Activated T-cell treated with anti-CD3 and anti-CD28 coated beads, Interleukin-2, amount 50 U/mL, for 1 hour (primary cell): ENCODE measurements at places on chromosomes 2 and 18.
A peak's percentile ranks its signal among the peaks of the same experiment; 100 is the strongest.

GRCh38 chr2:181038796-181039195 lies 58.4 kb downstream of the UBE2E3 start:
- no peak for DNase-seq

GRCh38 chr2:44071454-44072046 lies 75.8 kb upstream of the LRPPRC start:
- DNase-seq = no peak

DNA sequence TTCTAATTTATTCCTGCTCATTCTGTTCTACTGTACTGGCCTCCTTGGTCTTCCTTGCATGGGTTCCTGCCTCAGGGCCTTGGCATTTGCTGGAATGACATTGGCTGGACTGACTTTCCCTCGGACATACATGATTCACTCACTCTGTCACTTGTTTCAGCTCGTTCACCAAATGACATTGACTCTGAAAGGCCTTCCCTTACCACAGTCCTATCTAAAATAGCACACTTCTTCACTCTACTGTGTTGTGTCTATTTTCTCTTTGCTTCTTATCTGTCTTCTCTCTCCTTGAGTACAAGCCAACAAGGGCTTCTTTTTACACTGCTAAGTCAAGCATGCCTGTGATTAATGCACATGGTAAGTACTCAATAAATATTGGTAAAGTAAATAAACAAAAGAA lies 65.6 kb downstream of the SCG2 start:
- DNase-seq = no peak

DNA sequence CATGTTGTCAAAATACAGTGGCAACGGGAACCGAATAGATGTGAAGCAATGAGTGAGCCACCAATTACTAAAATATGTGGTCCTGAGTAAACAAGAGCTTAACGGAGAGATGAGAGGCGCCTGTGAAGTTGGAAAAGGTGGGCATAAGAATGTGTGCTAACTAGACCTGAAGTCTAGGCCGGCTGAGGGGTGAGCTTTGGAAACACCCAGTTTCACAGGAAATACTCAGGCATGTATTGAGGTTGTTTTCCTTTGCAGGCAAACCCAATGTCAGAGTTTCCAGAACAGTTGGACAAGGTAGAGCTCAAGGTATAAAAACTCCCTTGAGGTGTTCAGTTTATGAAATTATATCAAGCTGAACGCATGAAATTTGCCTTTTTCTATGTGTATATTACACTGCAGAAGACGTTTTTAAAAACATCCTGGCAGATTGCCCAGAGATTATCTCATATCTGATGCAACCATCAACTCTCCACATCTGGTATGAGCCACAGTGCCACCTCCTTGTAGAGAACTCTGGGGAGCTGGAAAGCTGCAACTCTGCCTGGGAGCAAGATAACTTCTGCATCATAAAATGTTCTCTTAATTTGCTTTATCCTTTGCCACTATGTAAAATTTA lies 3.9 kb upstream of the WDSUB1 start:
- DNase-seq = no peak

- DNase-seq = no peak
Observed at GRCh38 chr2:155145758-155146229, 447.3 kb downstream of the KCNJ3 start.

- DNase-seq = peak; percentile 36
Observed at GRCh38 chr2:108927936-108928659, 60.9 kb downstream of the EDAR start.

GRCh38 chr18:10139783-10140410 lies 226.1 kb downstream of the VAPA start:
- DNase-seq = no peak

DNA sequence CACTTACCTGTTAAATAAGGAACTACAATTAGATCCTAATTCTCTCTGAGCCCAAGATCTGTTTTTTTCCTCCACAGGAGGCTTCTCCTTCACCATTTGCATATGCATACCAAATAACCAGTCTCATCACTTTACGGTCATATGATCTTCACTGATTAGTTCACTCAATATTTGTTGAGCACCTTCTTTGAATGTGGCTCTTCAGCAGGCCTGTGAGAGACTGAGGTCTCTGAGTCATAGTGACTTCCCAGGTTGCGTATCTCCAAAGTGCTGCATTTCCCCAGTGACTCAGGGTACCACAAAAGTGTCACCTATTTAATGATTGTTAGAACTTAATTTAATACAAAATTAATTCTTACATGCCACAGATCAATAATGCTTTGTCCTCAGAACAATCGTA lies 108.8 kb upstream of the TRIB2 start:
- DNase-seq = no peak

DNA sequence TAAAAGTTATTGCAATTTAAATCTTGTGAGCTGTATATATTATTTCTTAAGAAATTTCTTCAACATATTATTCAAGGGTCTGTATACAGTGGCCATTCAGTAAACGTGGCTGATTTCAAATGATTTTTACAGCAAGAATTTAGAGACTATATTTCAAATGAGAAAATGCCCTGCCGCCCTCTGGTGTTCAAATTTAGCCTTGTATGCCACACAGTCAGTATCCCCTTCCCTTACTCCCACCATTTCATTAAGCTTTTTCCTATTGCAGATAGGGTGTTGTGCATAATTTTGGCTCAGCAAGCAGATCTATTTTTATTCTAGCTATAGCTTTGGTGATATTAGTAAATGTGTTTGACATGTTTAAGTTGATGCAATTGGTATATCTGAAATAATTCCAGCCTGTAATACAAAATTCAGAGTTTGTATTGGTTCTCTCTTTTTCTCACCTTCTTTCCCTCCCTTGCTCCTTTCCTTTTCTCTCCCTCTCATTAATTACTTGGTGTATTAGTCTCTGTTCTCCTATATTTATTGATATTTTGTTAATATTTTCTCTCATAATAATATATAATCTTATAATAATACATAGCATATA lies 22.8 kb upstream of the SCN7A start:
- no peak for DNase-seq

- no peak for DNase-seq
Observed at GRCh38 chr2:69011611-69012157, 1.3 kb upstream of the ANTXR1 start.

DNA sequence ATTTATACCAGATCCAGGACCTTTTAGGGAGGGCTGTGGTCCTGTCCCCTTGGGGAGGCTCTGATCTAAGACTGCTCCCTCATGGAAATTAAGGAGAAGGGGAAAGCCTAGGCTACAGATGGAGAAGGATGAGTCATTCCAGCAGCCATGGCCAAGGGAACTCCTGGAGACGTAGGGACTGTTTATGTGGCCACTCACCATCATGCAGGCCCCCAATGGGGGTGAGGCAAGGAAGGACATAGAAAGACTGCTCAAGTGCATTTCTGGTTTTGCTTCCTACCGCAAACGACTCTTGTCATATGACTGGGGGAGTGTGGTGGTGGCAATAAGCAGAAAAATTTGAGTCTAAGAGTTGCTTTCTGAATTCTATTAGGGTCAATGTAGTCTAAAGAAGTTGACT lies 54.0 kb upstream of the CYP1B1 start:
- no peak for DNase-seq

- no peak for DNase-seq
Observed at GRCh38 chr18:10453806-10454680, at the start of gene APCDD1. Gene APCDD1 (plus strand): TSS chr18:10454635. CDS start chr18:10454982, 347 bp downstream.

DNA sequence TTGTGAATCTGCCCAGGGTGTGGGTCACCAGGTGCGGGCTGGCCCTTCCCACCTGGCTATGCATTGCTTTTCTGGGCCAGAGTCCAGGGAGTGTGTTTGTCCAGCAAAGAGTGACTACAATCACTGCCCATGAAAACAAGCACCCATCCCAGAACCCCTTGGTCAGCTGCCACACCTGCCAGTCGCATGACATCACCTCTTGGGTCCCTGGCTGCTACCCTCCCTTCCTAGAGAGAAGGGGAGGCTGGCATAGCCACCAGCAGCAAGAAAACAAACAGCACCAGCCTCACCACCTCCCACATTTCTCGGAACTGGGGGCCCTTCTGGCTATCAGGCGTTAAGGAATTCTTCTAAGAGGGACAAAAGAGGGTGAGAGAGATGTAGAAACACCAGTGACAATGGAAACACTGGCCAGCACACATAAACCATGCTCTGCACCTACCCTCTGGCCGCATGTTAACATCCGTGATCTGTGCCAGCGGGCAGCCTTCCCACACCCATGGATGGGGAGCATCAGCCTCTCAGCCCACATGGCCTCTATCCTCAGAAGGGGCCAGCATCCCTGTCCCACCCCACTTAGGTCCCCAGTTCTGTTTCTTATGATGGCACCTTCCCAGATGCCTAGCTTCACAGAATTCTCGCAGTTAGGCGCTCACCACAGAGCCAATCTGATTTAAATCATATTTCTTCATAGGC lies 109.7 kb upstream of the GLI2 start:
- DNase-seq = no peak

DNA sequence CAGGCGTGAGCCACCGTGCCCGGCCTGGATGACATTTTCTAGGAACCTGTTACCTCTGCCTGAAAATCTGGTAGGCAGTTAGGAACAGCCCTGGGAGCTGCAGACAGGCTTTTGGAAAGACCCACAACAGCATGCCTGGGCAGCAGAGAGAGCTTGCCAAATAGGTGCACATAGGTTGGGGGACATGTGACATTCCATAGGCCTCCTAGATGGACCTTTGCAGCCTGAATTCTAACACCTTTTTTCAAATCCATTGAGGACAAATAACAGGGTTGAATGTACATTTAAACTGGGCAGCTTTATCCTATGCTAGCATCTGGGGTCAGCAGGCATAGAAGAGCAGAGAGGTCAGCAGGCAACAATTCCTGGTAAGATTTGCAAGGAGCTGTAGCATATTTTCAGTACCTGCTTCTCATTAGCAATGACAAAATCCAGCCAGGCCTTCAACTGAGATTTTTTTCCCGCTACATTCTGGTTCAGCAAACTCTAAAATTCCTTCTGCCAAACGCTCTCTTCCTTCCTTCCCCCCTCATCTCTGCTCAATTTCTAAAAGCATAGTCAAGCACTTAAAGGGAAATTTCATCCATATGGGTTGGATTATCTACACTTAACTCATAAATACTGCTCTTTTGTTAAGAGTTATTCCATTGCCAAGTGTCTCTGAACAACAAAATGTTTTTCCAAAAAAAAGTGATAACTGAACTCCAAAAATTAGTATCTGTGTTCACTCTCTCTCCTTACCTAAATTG lies 75.2 kb downstream of the SOWAHC start:
- no peak for DNase-seq

- no peak for DNase-seq
Observed at GRCh38 chr18:57433934-57434535, 1.1 kb upstream of the ONECUT2 start.

DNA sequence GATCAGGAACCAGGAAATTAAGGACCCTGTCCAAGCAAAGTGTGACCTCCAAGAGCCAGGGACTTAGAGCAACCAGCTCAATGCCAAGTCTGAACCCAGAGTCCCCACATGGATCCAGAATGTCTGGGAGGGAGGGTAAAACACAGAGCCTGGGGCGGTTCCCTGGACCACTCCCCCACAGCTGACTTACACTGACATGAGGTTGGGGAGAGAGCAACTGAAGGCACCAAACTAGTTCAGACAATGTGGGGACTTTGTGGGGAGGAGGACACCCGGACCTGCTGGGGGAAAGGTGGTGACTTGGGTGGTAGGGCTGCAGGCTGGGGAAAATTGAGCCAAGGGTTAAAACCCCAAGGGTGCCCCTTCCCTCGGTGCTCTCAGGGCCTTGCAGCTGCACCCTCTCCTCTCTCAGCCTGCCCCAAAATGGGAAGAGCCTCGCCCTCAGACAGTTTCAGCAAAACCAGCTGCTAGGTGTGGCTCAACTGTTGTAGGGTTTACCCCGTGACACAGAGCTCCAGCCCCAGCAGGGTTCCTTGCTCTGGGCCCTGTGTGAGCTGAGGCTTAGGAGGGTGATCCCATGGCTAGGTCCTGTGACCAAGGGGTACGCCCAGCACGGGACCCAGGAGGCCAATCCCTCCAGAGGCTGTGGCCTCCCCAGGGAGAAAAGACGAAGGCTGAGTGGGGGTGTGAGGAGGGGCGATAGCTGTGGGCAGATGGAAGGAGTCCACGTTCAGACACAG lies 28.6 kb downstream of the MARCO start:
- DNase-seq = no peak

GRCh38 chr18:10244341-10244740 lies 210.1 kb upstream of the APCDD1 start:
- DNase-seq = no peak

- DNase-seq = no peak
Observed at GRCh38 chr2:127155947-127156346, 49.0 kb upstream of the BIN1 start.

DNA sequence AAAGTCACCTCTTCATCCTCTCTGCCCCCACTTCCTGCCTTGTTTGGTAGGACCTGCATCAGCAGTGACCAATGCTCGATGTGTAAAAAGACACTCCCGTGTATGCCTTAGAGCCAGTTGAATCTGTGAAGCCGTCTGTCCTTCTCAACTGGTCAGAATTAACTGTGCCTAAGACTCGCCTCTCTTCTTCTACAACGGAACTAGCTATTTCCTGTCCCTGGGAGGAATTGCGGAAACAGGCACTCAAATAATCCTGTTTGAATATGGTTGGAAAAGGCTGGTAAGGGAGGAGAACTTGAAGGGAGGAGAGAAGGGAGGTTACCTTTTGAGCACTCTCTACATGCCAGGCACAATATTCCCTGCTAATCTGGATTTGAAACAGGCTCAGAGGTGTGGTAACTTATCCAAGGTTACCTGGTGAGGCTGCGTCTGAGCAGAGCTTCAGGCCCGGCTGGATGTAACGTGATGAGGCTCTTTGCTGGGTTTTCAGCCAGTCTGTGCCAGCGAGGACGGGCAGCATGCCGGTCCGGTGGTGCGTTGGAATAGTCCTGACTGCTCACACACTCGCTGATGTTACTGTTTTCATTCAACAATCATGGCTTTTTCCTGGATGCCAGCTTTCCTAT lies 127.0 kb downstream of the FAM168B start:
- DNase-seq = no peak

GRCh38 chr2:219911541-219911940 lies 284.1 kb downstream of the SLC4A3 start:
- DNase-seq = no peak

GRCh38 chr18:74797577-74798151 lies 200.0 kb downstream of the ZNF407 start:
- DNase-seq = no peak

DNA sequence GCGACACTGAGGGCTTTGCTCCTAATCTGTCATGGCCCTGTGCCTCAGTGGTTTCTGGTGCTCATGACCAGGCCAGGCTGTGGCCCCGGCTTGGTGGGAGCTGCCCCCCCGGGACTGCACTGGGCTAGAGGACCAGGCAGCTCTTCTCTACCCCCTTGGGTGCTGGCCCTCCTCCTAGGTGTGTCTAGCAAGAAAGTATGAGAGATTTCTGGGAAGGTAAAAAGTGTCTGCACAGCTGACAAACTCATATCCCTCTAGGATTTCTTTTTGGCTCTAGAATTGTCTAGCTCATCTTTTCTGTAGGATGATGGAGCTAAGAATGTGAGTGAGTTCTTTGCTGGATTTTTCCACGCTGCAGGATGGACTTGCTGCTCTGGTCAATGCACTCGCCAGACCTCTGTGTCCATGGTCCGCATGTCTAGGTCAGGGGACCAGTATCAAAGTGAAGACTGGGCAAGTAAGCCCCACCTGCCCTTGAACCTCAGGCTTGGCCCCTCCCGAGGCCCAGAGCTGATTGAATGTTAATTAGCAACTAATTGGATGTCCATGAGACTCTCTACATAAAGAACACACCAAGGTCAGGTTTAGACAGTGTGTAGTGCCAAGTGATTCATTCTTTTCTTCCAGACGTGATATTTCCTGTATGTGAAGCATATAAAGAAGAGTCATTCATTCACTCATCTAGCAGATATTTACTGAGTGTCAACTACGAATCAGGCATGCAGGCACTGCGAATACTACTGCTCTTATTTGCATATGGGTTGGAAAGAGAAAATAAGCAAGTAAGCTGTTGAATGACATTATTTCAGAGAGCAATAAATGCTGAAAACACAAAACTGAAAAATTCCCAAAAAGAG lies 15.6 kb upstream of the PSD4 start:
- DNase-seq = no peak
